ENCODE measurements at places on chromosomes 5 and 9.

GRCh38 chr9:9961934-9962333 lies 650.9 kb downstream of the PTPRD start:
- DNase-seq, result no peak

- no peak for DNase-seq
Observed at GRCh38 chr5:56612353-56612752, 203.0 kb upstream of the MAP3K1 start.

DNA sequence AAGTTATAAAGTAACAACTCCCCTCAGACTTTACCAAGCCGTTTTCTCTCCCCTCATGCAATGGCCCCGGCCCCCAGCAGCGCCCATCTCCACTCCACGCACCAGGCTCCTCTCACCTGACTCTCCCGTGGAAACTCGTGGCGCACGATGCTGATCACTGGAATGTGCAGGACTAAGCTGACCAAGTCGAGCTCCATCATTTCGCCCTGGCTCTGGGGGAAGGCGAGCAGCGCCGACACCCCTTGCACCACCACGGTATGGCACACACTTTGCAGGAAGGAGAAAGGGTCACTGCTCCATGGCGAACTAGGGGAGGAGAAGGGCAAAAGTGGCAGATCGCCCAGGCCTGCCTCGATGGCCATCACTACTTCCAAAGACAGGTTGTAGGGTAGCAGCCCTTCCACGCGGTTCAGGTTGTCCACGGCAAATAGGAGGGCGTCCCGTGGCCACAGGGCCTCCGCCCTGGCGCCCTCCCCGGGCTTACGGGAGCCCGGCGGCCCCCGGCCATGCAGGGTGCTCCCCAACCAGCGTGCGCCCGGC lies 1.2 kb downstream of the GRIN3A start:
- DNase-seq, result no peak

- DNase-seq, result no peak
Observed at GRCh38 chr5:150836703-150837102, 9.6 kb upstream of the IRGM start.

- DNase-seq, result no peak
Observed at GRCh38 chr9:71760901-71761300, 7.4 kb downstream of the CEMIP2 start.

- DNase-seq, result no peak
Observed at GRCh38 chr5:72012906-72013305, 94.4 kb upstream of the MAP1B start.

- DNase-seq, result no peak
Observed at GRCh38 chr5:113263545-113263944, 171.2 kb downstream of the TSSK1B start.

DNA sequence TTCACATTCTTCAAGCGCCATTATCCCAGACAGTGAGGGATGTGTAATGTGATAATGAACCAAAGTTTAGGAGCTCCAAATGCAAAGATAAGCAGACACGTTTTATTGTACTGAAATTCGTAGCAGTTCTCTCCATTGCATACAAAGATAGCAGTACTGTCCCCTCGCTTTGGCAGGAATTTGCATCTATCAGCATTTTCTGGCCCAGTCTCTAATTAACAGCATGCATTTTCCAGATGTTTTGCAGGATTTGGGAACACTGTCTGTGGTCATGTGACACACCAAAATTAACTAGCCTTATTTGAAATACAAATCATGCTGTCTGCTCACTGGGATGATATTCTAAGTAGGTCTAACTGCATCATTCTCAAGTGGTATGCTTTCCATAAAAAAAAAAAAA lies 235.9 kb upstream of the TRPM3 start:
- DNase-seq, result no peak

DNA sequence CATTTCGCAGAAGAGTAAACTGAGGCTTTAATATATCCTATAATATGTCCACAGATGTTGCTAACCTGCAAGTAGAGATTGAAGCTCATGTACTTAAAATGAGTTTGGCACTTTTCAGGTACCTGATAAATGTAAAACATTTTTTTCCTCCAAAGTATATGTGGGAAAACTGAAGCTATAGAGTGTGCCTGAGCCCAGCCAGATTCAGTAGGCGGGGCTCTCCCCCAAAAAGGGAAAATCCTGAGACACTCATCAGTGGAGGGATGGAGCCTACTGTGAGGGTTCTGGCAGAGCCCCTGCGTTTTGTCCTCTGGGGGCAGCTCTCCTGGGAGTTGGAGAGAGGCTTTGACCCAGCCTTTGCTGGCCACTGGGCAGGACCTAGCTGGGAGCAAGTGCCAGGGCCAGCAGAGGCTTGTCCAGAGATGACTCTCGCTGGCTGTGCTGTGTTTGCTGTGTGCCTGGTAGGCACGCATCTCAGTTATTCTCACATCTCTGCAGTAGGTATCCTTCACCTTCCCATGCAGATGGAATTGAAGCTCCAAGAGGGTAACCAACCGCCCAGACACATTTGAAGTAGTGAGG lies 81.1 kb upstream of the SPRY4 start:
- DNase-seq, result no peak

GRCh38 chr5:87246061-87246460 lies 21.6 kb upstream of the RASA1 start:
- no peak for DNase-seq

DNA sequence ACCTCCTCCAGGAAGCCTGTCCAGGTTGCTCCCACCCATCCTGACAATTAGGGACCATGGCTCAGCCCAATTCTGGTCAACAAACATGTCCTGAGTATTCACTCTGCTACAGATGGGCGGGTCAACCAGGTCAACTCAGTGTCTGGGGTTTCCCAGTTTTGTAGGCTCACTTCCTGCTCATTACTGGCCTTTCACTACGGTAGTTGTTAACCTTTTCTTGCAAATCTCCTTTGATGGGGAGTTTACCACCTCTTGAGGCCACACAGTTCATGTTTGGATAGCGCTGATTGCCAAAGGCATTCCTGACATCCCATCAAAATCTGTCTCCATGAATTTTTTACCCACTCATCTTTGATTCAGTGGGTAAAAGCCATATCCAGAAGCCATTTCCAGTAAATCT lies 13.8 kb downstream of the TMEM8B start:
- no peak for DNase-seq

DNA sequence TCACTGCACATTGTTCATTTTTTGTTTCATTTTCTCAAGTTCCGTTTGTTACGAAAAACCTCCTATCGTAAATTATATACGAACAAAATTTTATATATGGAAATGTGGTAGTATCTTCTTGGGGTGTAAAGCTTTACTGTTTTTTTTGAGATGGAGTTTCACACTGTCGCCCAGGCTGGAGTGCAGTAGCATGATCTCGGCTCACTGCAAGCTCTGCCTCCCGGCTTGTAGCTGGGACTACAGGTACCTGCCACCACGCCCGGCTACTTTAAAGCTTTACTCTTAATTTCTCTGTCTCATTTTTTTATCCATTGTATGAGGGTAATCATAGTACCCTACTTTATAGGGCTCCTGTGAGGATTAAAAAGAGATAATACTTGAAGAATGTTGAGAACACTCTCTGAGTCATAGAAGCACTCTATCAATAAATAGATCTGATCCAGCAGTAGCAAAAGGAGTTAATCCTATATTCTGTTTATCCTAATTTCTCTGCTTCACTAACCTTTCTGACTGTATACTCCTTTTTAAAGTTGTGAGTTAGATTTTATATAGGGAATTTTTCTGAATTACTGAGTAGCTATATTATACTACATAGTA lies 5.6 kb upstream of the LRRC70 start:
- DNase-seq, result no peak

DNA sequence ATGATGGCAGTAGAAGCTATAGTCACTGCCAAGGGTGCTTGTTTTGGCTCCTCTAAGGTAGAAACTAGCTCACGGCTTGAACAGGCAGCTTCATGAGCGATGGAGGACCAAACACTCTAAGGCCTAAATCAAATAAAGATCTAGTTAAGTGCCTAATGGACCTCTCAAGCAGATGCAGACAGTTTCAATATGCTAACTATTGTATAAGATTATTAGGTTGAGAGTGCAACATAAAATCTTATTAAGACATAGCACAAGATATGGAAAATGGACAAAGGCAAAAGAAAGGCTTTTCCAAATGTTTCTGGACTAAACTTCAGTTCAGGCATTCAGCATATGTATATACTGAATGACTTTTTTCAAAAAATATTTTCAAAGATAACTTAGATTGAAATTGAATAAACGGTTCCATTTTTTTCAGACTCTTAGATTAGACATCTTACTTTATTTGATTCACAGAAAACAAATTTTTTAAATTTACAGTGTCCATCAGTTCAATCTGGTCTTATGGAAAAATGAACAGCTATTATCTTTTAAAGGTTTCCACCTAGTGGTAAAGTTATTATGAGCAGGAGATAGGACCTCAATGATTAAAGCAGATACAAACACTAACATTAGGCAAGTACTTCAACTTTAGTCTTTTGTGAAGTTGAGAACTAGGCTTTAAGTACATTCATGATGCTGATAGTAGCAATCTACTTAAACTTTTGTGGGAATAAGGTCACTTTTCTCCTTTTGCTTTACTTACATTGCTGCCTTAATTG lies 1167.7 kb downstream of the MAT2B start:
- no peak for DNase-seq

DNA sequence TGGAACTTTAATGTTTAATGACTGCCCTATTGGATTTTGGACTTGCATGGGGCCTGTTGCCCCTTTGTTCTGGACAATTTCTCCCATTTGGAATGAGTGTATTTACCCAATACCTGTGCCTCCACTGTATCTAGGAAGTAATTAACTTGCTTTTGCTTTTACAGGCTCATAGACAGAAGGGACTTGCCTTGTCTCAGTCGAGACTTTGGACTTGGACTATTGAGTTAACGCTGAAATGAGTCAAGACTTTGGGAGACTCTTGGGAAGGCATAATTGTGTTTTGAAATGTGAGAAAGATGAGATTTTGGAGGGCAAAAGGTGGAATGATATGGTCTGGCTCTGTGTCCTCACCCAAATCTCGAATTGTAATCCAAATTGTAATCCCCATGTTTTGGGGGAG lies 368.2 kb downstream of the PDE4D start:
- no peak for DNase-seq

- DNase-seq, result no peak
Observed at GRCh38 chr5:148837383-148837782, 11.0 kb downstream of the ADRB2 start.

- no peak for DNase-seq
Observed at GRCh38 chr5:134177369-134178095, 782 bp upstream of the SKP1 start.

DNA sequence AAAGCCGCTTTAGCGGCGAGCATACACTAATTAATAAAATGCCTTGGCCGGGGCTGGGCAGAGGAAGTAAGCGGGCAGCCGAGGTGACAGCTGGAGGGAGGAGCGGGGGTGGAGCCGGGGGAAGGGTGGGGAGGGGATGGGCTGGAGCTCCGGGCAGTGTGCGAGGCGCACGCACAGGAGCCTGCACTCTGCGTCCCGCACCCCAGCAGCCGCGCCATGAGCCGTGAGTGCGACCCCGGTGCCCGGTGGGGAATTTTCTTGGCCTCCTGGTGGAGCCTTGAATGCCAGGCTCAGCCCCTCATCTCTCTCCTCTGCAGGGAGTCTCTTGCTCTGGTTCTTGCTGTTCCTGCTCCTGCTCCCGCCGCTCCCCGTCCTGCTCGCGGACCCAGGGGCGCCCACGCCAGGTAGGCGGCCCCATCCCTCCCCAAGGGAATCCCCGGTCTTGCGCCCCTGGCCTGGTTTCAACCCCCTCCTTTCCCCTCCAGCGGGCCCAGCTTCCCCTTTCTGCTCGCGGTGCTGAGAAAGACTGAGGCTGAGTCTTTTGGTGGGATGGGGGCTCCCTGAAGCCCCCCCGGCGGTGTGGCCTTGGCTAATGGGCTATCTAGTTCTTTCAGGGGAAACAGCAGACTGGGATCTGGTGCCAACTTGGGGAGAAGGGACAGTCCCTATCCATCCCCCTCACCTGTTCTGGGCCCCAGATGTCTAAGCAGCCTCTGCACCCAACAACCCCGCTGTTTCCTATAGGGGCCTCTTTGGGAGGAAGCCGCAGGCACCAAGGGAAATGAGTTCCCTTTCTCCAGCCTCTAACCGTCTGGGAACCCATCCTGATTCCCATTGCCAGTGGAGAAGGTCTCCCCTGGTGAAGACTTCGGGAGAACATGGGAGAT lies at the start of gene PTGS1:
Gene PTGS1, plus strand, starts transcription at position 156 of the 887 bp plus-strand sequence. Its CDS starts 61 bp downstream, at position 217.
- DNase-seq, result no peak

DNA sequence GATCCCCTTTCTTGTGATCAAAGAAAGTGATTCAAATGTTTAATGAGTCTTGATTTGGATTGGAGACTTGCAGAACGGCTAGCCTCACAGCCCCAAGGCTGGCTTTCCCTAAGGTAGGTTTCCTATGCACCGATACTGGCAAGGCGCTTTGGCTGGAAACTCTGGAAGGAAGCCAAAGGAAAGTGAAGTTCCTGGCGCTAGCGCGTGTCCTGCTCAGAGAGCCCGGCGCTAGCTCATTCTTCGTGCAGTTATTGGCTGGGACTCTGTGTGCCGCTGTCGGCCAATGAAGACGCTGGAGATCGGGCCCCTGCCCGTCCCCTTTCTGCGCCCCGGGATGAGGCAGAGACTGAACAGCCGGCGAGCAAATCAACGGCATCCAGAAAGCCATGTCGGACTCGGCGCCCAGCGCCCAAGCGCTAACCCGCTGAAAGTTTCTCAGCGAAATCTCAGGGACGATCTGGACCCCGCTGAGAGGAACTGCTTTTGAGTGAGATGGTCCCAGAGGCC lies at the start of gene PCDHGC3:
Gene PCDHGC3, plus strand, starts transcription at position 342 of the 507 bp plus-strand sequence. Its CDS starts 151 bp downstream, at position 493.
- DNase-seq, result no peak

GRCh38 chr5:150723845-150724244 lies 23.0 kb upstream of the RBM22 start:
- DNase-seq, result no peak

DNA sequence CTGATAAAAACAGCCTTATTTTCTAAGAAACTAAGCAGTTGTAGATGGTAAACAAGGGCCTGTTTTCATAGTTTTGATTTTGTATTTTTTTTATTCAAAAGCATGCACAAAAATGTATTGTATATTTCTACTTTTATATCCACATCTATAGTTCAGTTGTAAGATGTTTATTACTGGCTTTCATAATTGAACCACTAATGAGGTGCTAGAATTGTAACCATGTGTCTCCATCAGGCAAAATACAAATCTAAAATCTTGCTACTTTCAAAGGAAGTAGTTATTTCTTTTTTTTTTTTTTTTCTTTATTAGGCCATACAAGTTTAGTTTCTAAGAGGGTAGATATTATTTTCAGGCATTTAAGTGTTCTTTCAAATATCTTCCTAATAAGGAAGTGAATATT lies 1755.0 kb downstream of the MAT2B start:
- no peak for DNase-seq

DNA sequence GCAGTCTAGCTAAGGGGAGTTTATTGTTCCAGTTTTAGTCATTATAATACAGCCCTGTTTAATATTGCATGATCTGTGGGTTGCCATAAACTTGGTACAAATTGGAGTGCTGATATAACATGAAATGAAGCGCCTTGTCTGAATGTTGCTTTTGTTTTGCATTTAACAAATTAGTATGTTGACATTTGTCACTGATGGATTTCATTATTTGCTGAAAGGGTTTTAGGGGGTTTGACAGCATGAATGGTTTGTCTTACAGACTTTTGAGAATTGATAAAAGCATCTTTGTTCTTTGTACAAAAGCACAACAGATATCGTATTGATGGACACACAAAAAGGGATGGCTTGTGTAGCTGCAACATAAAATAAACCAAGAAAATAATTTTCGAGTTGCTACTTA lies 178.3 kb downstream of the AOPEP start:
- no peak for DNase-seq

- DNase-seq, result no peak
Observed at GRCh38 chr5:62477801-62478200, 65.2 kb downstream of the IPO11 start.

Measured in stimulated activated CD8-positive, alpha-beta memory T cell treated with anti-CD3 and anti-CD28 coated beads, Interleukin-2, amount 100 ng/mL, for 1 hour (primary cell).